Skin of body (tissue), 3 donors: ENCODE measurements at places on chromosomes 12 and 14. TPM values are rescaled to one million over a fixed set of nuclear protein-coding genes. Genes with fewer than 3 reads are reported as not detected.

The PLA2G1B gene
- total RNA-seq, result not detected

The DAO gene
- total RNA-seq, result not detected

The LGR5 gene
- total RNA-seq, result 13.7 TPM

The NEUROD4 gene
- total RNA-seq, result not detected

The INSM2 gene
- total RNA-seq, result not detected

The CIROP gene
- not detected for total RNA-seq

The ATXN2 gene
- 49.1 TPM for total RNA-seq

The SPTB gene
- 32.7 TPM for total RNA-seq
